Esophagus squamous epithelium (tissue), 5 donors: ENCODE measurements at places on chromosomes 2 and 18. TPM values are rescaled to one million over a fixed set of nuclear protein-coding genes. Genes with fewer than 3 reads are reported as not detected.

GRCh38 chr2:144836635-144837350 is 316.9 kb upstream of the ZEB2 start:
- DNase-seq, result no peak
- no peak overlapping the region for H3K4me3 ChIP-seq
- H3K4me1 ChIP-seq, result no peaks in the 10 kb centered on the region

DNA sequence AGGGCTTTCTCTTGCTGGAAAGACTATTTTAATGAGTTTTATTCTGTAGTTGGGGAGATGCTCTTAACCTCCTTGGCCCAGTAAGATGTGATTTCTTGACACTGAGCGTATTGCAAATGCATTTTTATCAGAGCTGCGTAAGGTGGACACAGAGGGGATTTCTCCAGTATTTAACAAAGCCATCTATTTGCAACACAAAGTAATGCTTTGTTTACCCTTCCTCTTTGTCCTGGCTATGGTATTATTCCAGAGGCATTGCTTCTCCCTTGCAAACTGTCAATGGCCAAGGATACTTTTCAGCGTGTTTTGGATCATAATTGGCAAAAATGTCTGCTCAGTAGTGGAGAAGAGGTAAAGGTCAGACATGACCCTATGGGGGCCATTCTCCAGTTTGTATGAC is 90.8 kb upstream of the PIK3C3 start:
- no peaks in the 10 kb centered on the region for H3K4me1 ChIP-seq
- no peaks in the 10 kb centered on the region for H3K36me3 ChIP-seq
- no peak overlapping the region for H3K27ac ChIP-seq
- H3K4me3 ChIP-seq, result no peak overlapping the region
- H3K27me3 ChIP-seq, result no peaks in the 10 kb centered on the region

DNA sequence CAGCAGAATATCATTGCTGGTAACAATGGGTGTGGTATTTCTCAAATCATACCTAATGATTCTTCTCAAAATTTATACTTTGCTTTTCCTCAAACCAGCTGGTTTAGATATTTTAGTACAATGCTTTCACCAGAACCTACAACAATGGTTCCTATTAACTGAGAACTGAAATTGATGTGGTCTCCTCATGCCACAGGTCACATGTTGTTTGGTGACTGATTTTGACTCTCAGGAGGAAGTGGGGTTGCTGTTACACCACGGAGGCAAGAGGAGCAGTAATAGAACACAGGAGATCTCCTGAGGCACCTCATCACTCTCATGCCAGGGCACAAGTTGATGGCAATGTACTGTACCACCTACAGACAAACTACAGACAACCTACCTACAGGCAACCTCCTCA is 3.0 kb upstream of the CEP68 start:
- H3K36me3 ChIP-seq, result no peaks in the 10 kb centered on the region
- no peaks in the 10 kb centered on the region for H3K27me3 ChIP-seq
- H3K27ac ChIP-seq, result no peak overlapping the region
- peaks cover 9% of the 10 kb centered on the region for H3K4me1 ChIP-seq
- DNase-seq, result no peak

DNA sequence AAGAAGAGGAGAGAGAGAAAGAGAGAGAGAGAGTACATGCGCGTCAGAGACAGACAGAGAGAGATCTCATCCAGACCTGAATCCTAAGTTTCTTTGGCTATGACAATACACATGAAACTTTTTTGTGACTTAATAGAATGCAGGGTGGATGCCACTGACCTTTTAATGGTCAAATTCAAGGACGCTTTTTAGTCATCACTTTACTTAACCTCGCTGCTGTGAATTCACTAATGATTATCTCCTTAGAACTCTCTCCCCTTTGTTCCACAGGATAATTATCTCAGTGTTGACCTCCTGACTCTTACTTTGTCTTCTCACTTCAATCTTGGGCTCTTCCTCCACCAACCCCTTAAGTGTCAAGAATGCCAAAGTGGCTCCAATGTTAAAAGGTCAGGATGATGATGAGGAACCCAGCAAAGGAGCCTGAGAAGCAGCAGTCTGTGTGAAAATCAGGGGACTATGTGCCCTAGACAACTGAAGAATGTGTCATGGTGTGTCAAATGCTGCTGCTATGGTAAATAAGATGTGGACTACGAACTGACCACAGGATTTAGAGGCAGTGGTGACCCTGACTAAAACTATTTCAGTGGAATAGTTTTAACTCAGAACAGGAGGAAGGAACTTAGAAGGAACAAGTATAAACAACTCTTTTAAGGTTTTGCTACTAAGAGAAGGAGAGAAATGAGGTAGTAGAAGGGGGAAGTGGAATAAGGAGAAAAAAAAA is 382.1 kb downstream of the ZEB2 start:
- no peak overlapping the region for H3K4me3 ChIP-seq
- DNase-seq, result no peak
- H3K27me3 ChIP-seq, result no peaks in the 10 kb centered on the region
- H3K27ac ChIP-seq, result no peak overlapping the region
- no peaks in the 10 kb centered on the region for H3K4me1 ChIP-seq
- H3K36me3 ChIP-seq, result no peaks in the 10 kb centered on the region

DNA sequence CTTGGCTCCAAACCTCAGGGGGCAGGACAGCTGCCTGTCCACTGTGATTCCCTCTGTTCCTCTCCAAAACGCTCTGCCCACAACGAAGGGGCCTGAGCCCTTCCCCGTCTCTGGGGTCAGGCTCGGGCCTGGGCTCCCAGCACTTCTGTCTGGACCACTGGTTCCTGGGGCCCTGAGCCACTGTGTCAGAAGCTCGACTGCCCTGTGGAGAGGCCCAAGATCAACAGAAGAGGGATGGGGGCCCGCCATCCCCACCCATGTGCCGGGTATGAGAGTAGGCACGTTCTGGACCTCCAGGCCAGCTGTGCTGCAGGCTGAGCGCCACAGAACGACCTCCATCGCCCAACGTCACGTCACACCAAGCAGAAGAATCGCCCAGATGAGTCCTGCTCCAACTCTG is 119.9 kb upstream of the HS6ST1 start:
- H3K36me3 ChIP-seq, result no peaks in the 10 kb centered on the region
- peaks cover 6% of the 10 kb centered on the region for H3K4me1 ChIP-seq
- H3K4me3 ChIP-seq, result no peak overlapping the region
- peaks cover 3% of the 10 kb centered on the region for H3K27me3 ChIP-seq
- no peak overlapping the region for H3K27ac ChIP-seq

DNA sequence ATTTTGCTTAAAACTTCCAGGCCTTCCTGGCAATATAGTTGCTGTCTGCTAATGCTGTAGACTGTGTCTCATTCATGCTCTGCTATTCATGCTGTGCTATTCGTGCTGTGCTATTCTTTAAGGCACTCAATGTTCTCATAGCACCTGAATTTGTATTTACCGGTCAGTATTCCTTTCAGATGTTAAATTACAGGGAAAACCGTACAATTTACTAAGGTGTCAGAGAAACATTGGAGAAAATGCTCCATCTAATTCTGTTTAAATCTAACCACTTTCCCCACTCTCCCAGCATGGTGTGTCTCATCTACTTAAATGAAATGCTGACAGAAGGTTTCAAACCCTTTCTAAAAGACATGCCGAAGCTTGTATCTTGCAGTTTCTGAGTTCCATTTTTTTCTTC is 25.0 kb downstream of the FAM171B start:
- no peaks in the 10 kb centered on the region for H3K27me3 ChIP-seq
- H3K4me1 ChIP-seq, result no peaks in the 10 kb centered on the region
- H3K36me3 ChIP-seq, result no peaks in the 10 kb centered on the region
- no peak overlapping the region for H3K27ac ChIP-seq
- DNase-seq, result no peak
- no peak overlapping the region for H3K4me3 ChIP-seq

- no peak for DNase-seq
- no peak overlapping the region for H3K4me3 ChIP-seq
- no peaks in the 10 kb centered on the region for H3K27me3 ChIP-seq
- H3K4me1 ChIP-seq, result peaks cover 31% of the 10 kb centered on the region
- no peak overlapping the region for H3K27ac ChIP-seq
- no peaks in the 10 kb centered on the region for H3K36me3 ChIP-seq
Observed at GRCh38 chr2:37623406-37623805, 48.0 kb downstream of the CDC42EP3 start.

GRCh38 chr2:29314816-29315571 is 199.8 kb downstream of the CLIP4 start:
- DNase-seq, result no peak
- H3K27ac ChIP-seq, result no peak overlapping the region

DNA sequence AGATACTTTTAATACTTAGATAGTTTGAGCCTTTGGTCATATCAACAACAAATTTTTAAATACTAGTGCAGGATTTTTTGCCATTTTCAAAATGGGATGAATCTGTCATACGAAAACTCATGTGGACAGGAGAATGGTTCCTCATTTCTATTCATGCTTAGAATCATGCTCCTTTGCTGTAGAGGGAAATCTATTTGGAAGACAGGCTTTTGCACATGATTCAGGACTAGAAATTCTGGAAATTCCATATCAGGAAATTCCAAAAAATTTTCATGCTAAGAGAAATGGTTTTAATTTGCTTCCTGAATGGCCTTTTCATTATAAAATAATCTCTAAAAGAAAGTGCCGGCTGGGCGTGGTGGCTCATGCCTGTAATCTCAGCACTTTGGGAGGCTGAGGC is 39.3 kb downstream of the MOGAT1 start:
- H3K27me3 ChIP-seq, result no peaks in the 10 kb centered on the region
- no peaks in the 10 kb centered on the region for H3K36me3 ChIP-seq
- peaks cover 32% of the 10 kb centered on the region for H3K4me1 ChIP-seq

GRCh38 chr2:33215299-33215698 is 261.1 kb upstream of the RASGRP3 start:
- no peak for DNase-seq
- H3K36me3 ChIP-seq, result no peaks in the 10 kb centered on the region
- no peaks in the 10 kb centered on the region for H3K27me3 ChIP-seq
- H3K27ac ChIP-seq, result no peak overlapping the region
- H3K4me1 ChIP-seq, result no peaks in the 10 kb centered on the region

DNA sequence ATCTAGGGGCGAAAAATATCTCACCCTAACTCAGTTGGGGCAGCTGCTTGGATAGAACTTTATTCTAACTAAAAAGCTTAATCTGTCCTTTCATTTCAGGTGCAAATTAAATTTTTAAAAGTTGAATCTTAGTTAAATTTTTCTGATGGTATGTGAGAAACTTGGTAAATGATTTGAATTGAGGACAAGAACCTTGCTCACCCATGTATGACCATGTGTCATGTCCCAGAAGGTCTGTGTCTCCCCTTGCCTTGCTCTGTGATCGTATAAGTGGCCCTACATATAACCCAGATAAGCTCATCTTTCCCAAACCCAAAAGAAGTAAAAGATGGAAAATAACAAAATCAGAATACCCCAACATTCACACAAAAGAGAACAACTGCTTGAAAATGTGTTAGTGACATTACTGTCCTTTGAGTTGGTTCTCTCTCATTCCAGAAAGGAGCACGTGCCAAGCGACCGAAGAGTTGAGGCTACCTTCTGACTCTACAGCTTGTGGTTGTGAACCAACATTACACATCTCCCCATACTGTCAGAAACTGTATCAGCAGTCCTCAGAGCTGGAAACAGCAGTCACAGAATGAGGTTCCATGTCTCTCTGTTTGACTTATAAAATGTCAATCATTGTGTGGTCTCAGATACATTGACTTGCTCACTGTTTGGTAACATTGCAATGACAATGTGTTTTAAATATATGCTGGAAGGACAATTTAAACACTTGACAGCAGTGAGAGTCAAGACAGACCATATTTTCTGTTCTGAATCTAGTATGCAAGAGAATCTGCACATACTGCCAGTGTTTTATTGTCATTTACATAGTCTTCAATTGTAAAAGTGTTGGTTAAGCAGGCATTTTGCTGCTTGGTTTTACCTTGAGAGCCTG is 46.3 kb upstream of the TANK start:
- no peak overlapping the region for H3K27ac ChIP-seq
- H3K4me3 ChIP-seq, result no peak overlapping the region
- no peak for DNase-seq
- H3K4me1 ChIP-seq, result no peaks in the 10 kb centered on the region
- no peaks in the 10 kb centered on the region for H3K36me3 ChIP-seq

SERPINB3 gene
- 668 TPM for total RNA-seq

DNA sequence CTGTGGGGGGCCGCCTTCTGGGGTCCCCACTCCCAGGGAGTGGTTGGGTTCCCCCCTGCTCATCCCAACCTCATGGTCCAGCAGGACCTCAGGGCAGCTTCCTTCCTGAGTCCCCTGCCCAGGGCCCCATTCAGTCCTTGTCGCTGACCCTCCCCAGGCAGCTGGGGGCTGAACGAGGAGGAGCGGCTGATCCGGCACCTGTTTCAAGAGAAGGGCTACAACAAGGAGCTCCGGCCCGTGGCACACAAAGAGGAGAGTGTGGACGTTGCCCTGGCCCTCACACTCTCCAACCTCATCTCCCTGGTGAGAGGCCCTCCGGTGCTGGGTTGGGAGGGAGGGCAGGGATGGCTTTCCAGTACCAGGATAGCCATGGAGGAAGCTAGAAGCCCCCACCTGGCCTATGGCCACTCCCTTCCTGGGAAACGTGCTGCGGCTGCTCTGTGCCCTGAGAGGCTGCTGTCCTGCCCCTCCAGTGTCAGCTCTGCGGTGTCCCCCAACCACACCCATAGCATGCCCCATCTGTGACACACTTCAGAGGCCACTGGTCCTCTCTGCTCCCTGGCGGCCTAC is 497 bp downstream of the CHRND start:
- DNase-seq, result no peak
- no peak overlapping the region for H3K4me3 ChIP-seq
- H3K4me1 ChIP-seq, result peaks cover 26% of the 10 kb centered on the region
- peaks cover 19% of the 10 kb centered on the region for H3K27me3 ChIP-seq
- no peak overlapping the region for H3K27ac ChIP-seq
- no peaks in the 10 kb centered on the region for H3K36me3 ChIP-seq

GRCh38 chr2:69143748-69144360 is 130.9 kb downstream of the ANTXR1 start:
- no peaks in the 10 kb centered on the region for H3K27me3 ChIP-seq
- no peak for DNase-seq
- no peak overlapping the region for H3K4me3 ChIP-seq
- H3K36me3 ChIP-seq, result no peaks in the 10 kb centered on the region
- H3K4me1 ChIP-seq, result peaks cover 48% of the 10 kb centered on the region

RNU2-63P gene
- not detected for total RNA-seq

CNGA3 gene
- 0.44 TPM for total RNA-seq

DNA sequence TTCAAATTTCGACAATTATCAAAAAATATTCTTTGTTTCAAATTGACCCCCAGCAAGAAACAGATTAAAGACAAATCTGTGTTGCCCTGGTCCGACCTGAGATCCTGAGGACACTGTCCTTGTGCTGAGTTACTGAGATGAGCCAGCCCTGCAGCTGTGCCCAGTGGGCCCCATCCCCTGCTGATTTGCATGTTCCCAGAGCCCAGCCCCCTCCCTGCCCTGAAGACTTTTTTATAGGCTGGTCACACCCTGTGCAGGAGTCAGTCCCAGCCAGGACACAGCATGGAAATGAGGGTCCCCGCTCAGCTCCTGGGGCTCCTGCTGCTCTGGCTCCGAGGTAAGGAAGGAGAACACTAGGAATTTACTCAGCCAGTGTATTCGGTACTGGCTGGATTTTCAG is 31.4 kb upstream of the ZNG1B start:
- no peaks in the 10 kb centered on the region for H3K36me3 ChIP-seq
- no peak for DNase-seq
- no peak overlapping the region for H3K27ac ChIP-seq
- H3K4me1 ChIP-seq, result no peaks in the 10 kb centered on the region
- H3K4me3 ChIP-seq, result no peak overlapping the region
